ENCODE measurements at places on chromosomes 11 and 22. TPM values are rescaled to one million over a fixed set of nuclear protein-coding genes. Genes with fewer than 3 reads are reported as not detected.

The NEAT1 gene
- 211 TPM for total RNA-seq

The STX3 gene
- total RNA-seq: 16.0 TPM

The MMP3 gene
- 1.3 TPM for total RNA-seq

The SLC1A2 gene
- 0.11 TPM for total RNA-seq

The KIRREL3 gene
- total RNA-seq: not detected

The MMP27 gene
- not detected for total RNA-seq

The NCR3LG1 gene
- total RNA-seq: 5.8 TPM

The OR4C6 gene
- not detected for total RNA-seq

The CLMP gene
- 45.9 TPM for total RNA-seq

DNA sequence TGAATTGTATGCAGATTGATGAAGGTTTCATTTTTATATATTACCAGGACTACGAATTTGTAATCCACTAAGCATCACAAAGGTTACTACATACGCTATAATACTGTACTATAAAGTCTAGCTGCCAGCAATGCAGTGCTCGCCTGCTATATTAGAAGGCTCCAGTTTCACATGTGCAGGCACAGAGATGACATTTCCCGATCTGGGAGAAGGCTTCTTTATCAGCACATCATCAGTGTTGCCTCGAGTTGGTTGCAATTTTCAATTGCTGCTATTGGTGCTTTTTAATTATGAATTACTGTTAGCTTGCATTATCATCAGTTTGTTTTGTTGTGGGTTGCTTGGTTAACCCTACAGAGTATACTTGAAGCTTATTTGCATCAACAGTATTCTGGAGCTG lies 143.2 kb upstream of the TEAD1 start:
- no peaks in the 10 kb centered on the region for H3K4me1 ChIP-seq
- no peak for DNase-seq
- no peak overlapping the region for H3K4me3 ChIP-seq
- H3K27ac ChIP-seq: no peak overlapping the region

GRCh38 chr11:97865424-97866012 lies 1155.2 kb upstream of the CNTN5 start:
- H3K4me3 ChIP-seq: no peak overlapping the region
- no peaks in the 10 kb centered on the region for H3K27me3 ChIP-seq

- H3K4me1 ChIP-seq: no peaks in the 10 kb centered on the region
- no peak overlapping the region for H3K27ac ChIP-seq
- DNase-seq: peak; percentile 80
- H3K36me3 ChIP-seq: no peaks in the 10 kb centered on the region
- no peak overlapping the region for H3K4me3 ChIP-seq
Measured at GRCh38 chr11:18650859-18651557, 16.9 kb upstream of the SPTY2D1 start.

DNA sequence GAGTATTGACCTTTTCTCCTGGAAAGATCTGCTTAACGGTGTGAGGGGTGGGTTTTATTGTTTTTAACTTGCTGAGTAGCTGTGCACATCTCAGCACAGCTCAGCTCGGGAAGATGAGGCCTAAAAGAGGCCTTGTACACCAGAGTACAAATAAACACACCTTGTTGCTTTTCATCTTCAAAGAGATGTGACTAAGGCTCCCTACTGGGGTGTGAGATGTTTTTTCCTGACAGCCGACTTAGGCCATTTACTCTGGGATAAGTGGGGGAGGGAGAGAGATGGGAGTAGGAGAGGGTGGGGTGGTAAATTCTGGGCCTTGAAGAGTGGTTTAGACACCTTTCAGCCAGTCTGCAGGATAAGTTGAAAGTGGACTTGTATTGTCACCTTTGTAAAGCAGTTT lies 2.9 kb downstream of the LDLRAD3 start:
- no peak for DNase-seq
- no peak overlapping the region for H3K4me3 ChIP-seq
- H3K27me3 ChIP-seq: peaks cover 5% of the 10 kb centered on the region
- peaks cover 6% of the 10 kb centered on the region for H3K4me1 ChIP-seq
- no peaks in the 10 kb centered on the region for H3K36me3 ChIP-seq
- H3K27ac ChIP-seq: no peak overlapping the region

DNA sequence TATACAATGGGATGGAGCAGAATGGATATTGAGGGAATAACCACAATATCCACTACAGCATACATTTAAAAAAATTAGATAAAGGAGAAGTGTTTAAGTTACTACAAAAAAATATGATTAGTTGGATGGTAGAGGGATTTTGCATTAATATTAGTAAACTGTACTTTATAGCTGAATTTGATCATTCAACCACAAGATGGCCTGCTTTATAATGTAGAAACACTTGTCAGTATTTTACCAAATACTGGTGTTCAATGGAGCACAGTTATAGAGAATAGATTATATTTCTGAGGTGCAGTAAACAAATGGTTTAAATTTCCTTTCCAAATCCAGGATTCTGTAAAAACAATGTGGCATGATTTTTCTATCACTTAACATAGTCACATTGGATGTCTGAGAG lies 818.8 kb upstream of the CHORDC1 start:
- DNase-seq: peak; percentile 31
- H3K36me3 ChIP-seq: no peaks in the 10 kb centered on the region
- H3K27ac ChIP-seq: no peak overlapping the region
- no peak overlapping the region for H3K4me3 ChIP-seq
- H3K27me3 ChIP-seq: no peaks in the 10 kb centered on the region
- H3K4me1 ChIP-seq: peaks cover 2% of the 10 kb centered on the region

GRCh38 chr11:19345848-19346681 lies 105.3 kb upstream of the E2F8 start:
- peak; percentile 23 for DNase-seq
- no peaks in the 10 kb centered on the region for H3K4me1 ChIP-seq
- H3K27ac ChIP-seq: no peak overlapping the region
- H3K36me3 ChIP-seq: no peaks in the 10 kb centered on the region
- no peak overlapping the region for H3K4me3 ChIP-seq
- H3K27me3 ChIP-seq: peaks cover 87% of the 10 kb centered on the region

- no peaks in the 10 kb centered on the region for H3K4me1 ChIP-seq
- H3K27me3 ChIP-seq: peaks cover 69% of the 10 kb centered on the region
- H3K4me3 ChIP-seq: no peak overlapping the region
- no peak for DNase-seq
Measured at GRCh38 chr11:31895926-31896325, 84.8 kb upstream of the PAX6 start.

GRCh38 chr11:15216678-15217077 lies 102.0 kb downstream of the INSC start:
- no peaks in the 10 kb centered on the region for H3K4me1 ChIP-seq
- DNase-seq: peak; percentile 17
- H3K27ac ChIP-seq: no peak overlapping the region
- no peaks in the 10 kb centered on the region for H3K36me3 ChIP-seq
- H3K27me3 ChIP-seq: no peaks in the 10 kb centered on the region

DNA sequence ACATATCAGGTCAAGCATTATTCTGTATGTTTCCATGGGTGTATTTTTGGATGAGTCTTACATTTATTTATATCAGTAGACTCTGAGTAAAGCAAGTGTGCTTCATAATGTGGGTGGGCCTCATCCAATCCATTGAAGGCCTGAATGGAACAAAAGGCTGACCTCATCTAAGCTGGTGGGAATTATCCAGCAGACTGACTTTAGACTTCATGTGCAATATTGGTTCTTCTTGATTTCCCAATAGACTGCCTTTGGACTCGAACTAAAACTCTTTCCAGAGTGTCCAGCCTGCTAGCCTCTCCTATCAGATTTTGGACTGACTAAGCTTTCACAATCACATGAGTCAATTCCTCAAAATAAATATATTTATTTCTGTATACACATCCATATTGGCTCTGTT lies 116.2 kb downstream of the KIF18A start:
- no peaks in the 10 kb centered on the region for H3K36me3 ChIP-seq
- DNase-seq: no peak
- H3K4me3 ChIP-seq: no peak overlapping the region
- no peak overlapping the region for H3K27ac ChIP-seq
- H3K4me1 ChIP-seq: no peaks in the 10 kb centered on the region

- peaks cover 5% of the 10 kb centered on the region for H3K36me3 ChIP-seq
- no peaks in the 10 kb centered on the region for H3K27me3 ChIP-seq
- no peak overlapping the region for H3K4me3 ChIP-seq
- no peak overlapping the region for H3K27ac ChIP-seq
- H3K4me1 ChIP-seq: peaks cover 8% of the 10 kb centered on the region
Measured at GRCh38 chr11:69661413-69661715, 13.8 kb downstream of the LTO1 start.

DNA sequence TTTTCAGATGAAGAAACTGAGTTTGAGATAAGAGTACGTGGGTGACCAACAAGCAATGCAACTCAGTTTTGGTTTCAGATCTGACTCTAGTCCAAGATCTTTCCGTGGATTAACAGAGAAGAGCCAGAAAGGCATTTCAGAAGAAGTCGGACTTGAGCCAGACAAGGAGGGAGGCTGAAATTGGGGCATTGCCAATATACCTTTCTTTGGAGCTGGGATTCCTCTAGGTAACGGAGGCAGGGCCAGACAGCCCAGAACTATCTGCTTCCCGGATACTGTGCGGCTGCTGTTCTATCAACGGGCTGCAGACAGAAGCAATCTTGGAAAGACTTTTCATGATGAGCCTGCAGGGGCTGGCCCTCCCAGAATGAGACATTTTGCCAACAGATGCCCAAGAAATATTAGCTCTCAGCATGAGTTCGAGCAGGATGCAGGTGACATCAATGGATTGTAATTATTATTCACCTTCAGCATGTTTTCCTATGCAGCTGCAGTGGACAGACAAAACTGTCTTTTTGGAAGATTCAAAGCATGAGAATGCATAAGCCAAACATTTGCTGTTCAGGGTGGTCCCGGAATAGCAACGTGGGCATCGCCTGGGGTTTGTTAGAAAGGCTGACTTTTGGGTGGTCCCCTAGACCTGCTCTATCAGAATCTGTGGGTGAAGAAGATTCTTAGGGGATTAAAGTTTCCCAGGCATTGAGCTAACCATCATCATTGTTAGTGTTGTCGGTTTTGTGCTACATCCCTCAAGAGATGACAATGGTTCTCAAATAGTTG lies 95.7 kb downstream of the SCN3B start:
- no peak overlapping the region for H3K4me3 ChIP-seq
- no peaks in the 10 kb centered on the region for H3K27me3 ChIP-seq
- H3K4me1 ChIP-seq: peaks cover 19% of the 10 kb centered on the region
- no peak overlapping the region for H3K27ac ChIP-seq

DNA sequence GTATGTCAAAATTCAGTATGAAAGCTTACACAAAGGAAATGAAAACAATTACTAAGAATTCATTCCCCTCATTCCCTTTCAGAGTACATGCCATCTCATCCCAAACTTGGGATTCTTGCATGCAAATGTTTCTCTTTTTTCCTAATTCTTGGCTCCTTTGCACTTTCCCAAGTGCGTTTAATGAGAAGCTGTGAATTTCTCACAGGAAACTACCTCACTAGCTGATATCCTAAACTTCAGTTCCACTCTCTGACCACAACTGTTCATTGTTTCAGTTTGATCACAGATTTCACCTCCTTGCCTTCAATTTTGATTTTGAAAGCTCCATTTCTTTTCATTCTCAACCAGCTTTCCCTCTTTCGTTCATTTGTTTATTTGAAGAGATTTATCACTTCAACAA lies 5.9 kb upstream of the ARL14EP start:
- H3K27me3 ChIP-seq: peaks cover 7% of the 10 kb centered on the region
- H3K27ac ChIP-seq: no peak overlapping the region
- peaks cover 3% of the 10 kb centered on the region for H3K4me1 ChIP-seq
- no peak for DNase-seq
- no peak overlapping the region for H3K4me3 ChIP-seq

- H3K4me1 ChIP-seq: no peaks in the 10 kb centered on the region
- H3K4me3 ChIP-seq: no peak overlapping the region
Measured at GRCh38 chr11:22474616-22475015, 136.4 kb downstream of the SLC17A6 start.

DNA sequence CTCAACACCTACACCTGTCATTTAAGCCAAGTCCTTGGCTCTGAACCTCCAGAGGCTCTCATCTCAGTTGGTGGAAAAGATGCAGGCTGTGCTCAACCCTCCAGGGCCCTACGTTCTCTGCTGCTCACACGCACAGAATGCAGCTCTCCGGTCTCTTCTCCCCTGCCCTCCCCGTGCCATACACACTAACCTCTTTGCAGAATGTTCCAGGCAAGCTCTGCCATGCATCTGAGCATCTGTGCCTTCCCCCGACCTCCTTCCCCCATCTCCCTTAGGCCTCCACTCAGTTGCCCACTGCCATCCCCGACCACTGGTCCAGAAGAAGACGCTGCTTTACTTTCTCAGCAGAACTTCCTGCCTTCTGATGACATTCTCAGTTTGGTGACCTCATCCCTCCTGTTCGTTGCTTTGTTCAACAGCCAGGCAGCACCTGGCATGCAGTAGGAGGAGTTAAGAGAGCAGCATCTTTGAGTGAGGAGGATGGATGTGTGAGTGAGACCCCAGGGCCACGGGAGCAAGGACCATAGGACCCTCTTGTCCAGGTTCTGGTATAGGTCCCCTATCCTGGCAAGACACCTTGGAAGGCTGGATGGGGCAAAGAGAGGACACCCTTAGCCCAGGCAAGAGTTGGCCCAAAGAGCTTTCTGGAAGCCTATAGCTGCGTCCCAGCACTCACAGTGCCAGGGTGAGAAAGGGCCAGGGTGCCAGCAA lies 598.0 kb downstream of the BRD1 start:
- H3K27ac ChIP-seq: no peak overlapping the region
- no peaks in the 10 kb centered on the region for H3K36me3 ChIP-seq
- no peak for DNase-seq
- no peak overlapping the region for H3K4me3 ChIP-seq

- H3K4me1 ChIP-seq: no peaks in the 10 kb centered on the region
- H3K36me3 ChIP-seq: no peaks in the 10 kb centered on the region
- no peak overlapping the region for H3K27ac ChIP-seq
- H3K4me3 ChIP-seq: no peak overlapping the region
- no peak for DNase-seq
Measured at GRCh38 chr11:92480499-92480898, 255.9 kb downstream of the FAT3 start.

DNA sequence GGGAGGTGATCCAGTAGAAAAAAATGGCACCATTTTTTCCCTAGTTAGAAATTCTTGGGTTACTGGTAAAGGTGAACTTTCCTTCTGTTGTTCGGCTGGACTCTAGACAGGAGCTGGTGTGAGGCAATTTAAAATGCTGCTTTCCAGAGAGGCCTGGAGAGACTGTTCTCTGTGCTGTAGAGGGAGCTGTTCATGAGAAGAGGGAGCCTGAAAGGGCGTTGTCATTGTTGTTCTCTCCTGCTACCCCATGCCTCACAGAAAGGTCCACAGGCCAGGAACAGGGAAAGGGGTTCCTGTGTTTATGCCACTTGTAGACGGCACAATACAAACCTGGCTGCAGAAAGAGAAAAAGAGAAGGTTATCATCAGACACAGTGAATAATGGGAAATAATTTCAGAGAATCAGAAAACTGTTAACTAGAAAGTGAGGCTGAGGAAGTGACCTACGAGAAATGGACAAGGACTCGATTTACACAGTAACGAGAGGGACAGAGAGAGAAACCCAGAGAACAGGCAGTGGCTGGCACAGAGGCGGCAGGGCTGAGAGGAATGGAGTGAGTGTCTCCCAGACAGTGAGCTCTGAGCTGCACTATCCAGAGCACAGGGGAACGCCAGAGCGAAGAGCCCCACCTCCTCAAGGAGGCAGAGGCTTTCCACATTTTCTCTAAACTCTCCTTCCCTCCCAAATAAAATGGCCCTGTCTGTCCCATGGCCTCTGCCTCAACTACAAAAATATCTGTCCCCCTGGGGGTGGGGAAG lies 109.2 kb downstream of the RRM1 start:
- no peak overlapping the region for H3K4me3 ChIP-seq
- H3K27me3 ChIP-seq: no peaks in the 10 kb centered on the region
- H3K27ac ChIP-seq: no peak overlapping the region

Data from A673 (cell line).